ENCODE measurements at places on chromosomes 12 and 14.

GRCh38 chr12:64103825-64104740, 118.0 kb downstream of the KICS2 start:
- no peak for DNase-seq

GRCh38 chr14:99253890-99254289, 18.1 kb downstream of the BCL11B start:
- no peak for DNase-seq

GRCh38 chr12:9797722-9798619, 29.3 kb upstream of the KLRF1 start:
- peak; percentile 6 for DNase-seq

DNA sequence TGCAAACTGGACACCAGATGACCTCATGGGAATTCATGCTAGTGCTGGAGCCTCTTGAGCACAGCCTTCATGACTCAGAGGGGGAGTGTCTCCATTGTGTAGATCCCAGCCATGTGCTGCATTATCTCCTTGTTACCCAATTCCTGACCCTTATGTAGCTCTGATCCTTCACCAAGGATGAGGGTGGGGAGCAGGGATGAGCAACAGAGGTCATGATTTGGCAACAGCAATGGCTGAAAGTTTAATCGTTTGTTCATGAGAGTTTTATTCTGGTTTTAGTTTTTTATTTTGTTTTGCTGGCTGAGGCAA, 9.5 kb upstream of the BDKRB1 start:
- DNase-seq, result no peak

All from NCI-H1105 (cell line).